ENCODE measurements at places on chromosomes 1 and 21. TPM values are rescaled to one million over a fixed set of nuclear protein-coding genes. Genes with fewer than 3 reads are reported as not detected.

- no peak overlapping the region for H3K4me3 ChIP-seq
- H3K4me1 ChIP-seq = peaks cover 79% of the 10 kb centered on the region
- no peaks in the 10 kb centered on the region for H3K36me3 ChIP-seq
- H3K27me3 ChIP-seq = no peaks in the 10 kb centered on the region
- H3K27ac ChIP-seq = no peak overlapping the region
These were observed 21.8 kb downstream of the EYA3 start for GRCh38 chr1:28066393-28067154.

Gene ERICH3
- total RNA-seq = 0.39 TPM

Gene RPTN
- not detected for total RNA-seq

- no peaks in the 10 kb centered on the region for H3K27me3 ChIP-seq
- no peak overlapping the region for H3K4me3 ChIP-seq
- no peak for DNase-seq
- peaks cover 24% of the 10 kb centered on the region for H3K4me1 ChIP-seq
These were observed 6.9 kb downstream of the C1orf162 start for GRCh38 chr1:111480674-111481073.

DNA sequence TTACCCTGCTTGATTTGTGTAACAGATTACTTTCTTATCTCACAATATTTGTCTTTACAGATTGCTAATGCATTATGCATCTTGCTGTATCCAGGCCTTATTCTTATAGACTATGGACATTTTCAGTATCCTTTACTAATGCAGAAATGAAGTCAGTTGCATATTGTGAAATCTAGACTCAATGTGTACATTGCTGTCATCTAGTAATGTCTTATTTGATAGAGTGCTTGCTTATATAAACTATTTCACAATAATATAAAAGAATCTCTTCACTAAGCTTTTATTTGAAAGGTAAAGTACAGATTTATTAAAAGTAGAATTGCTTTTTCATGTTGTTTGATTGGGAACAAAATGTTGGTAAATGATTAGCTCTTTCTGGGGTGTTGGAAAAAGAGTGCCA is 39.6 kb downstream of the ALG6 start:
- H3K27ac ChIP-seq = no peak overlapping the region
- no peaks in the 10 kb centered on the region for H3K27me3 ChIP-seq
- H3K4me1 ChIP-seq = no peaks in the 10 kb centered on the region
- DNase-seq = no peak
- no peak overlapping the region for H3K4me3 ChIP-seq

DNA sequence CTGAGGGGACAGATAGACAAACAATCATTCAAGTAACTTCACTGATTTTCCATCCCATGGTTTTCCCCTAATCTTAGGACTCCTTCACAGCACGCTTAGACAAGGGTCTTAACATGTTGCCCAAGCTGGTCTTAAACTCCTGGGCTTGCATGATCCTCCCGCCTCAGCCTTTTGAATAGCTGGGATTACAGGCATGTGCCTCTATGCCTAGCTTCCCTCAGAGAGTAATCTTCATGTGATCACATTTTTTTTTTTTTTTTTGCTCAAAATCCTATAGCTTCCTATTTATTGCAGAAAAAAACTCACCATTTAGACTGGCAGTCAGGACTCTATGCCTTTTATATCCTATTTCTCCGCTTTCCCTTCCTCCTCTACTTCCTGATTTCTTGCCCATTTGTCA is 90.4 kb upstream of the DPH5 start:
- H3K4me3 ChIP-seq = no peak overlapping the region
- peaks cover 13% of the 10 kb centered on the region for H3K4me1 ChIP-seq
- no peak overlapping the region for H3K27ac ChIP-seq

- no peaks in the 10 kb centered on the region for H3K27me3 ChIP-seq
- H3K27ac ChIP-seq = no peak overlapping the region
- H3K4me1 ChIP-seq = peaks cover 1% of the 10 kb centered on the region
- no peak overlapping the region for H3K4me3 ChIP-seq
- DNase-seq = no peak
These were observed 15.0 kb upstream of the SARS1 start for GRCh38 chr1:109198745-109199144.

- no peak for DNase-seq
- H3K27ac ChIP-seq = no peak overlapping the region
- H3K36me3 ChIP-seq = no peaks in the 10 kb centered on the region
- H3K4me3 ChIP-seq = no peak overlapping the region
- no peaks in the 10 kb centered on the region for H3K4me1 ChIP-seq
- no peaks in the 10 kb centered on the region for H3K27me3 ChIP-seq
These were observed 277.5 kb downstream of the CTH start for GRCh38 chr1:70688580-70688979.

DNA sequence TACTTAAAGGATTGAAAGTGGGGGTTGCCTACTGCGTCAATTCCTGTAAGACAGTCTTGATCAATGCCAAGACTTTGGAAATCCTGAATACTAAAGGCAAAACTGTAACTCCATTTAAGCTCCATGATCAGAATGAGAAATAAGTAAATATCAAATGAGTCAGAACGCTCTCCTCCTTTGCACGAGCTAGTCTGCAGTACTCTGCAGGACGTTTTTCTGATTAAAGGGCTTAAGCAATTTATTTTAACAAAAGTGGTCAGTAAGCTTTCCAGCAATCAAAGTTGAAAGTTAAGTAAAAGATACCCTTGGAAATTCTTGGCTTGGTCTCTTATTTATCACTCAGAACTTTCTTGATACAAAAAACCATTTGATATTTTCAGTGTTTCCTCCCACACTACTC is 35.7 kb upstream of the ARHGAP29 start:
- DNase-seq = no peak
- no peaks in the 10 kb centered on the region for H3K4me1 ChIP-seq
- H3K27ac ChIP-seq = no peak overlapping the region
- H3K27me3 ChIP-seq = peaks cover 13% of the 10 kb centered on the region
- no peaks in the 10 kb centered on the region for H3K36me3 ChIP-seq

Gene C1orf210
- total RNA-seq = not detected

DNA sequence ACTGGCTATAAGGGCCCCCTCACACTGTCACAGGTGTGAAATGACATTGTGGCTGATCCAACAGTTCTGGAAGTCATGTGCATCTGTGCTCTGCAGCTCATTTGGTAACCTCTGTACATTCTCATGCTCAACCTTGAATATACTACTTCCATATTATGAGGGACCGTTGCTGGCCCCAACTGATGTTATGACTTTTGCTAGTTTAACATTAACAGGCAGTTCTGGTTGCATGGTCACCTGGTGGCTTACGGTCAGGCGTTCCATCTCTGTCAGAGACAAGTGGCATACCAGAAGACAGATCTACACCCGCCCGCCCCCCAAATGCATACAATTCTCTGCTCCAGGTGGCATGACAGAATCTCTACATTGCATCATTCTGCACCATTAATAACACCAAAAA is 6.0 kb upstream of the DIP2A start:
- H3K4me1 ChIP-seq = peaks cover 28% of the 10 kb centered on the region
- no peak overlapping the region for H3K4me3 ChIP-seq
- H3K36me3 ChIP-seq = no peaks in the 10 kb centered on the region
- H3K27ac ChIP-seq = no peak overlapping the region

- DNase-seq = no peak
- H3K4me3 ChIP-seq = no peak overlapping the region
- H3K27ac ChIP-seq = no peak overlapping the region
- no peaks in the 10 kb centered on the region for H3K36me3 ChIP-seq
These were observed 31.9 kb upstream of the SGIP1 start for GRCh38 chr1:66502086-66502485.

Gene OPRD1
- total RNA-seq = not detected

DNA sequence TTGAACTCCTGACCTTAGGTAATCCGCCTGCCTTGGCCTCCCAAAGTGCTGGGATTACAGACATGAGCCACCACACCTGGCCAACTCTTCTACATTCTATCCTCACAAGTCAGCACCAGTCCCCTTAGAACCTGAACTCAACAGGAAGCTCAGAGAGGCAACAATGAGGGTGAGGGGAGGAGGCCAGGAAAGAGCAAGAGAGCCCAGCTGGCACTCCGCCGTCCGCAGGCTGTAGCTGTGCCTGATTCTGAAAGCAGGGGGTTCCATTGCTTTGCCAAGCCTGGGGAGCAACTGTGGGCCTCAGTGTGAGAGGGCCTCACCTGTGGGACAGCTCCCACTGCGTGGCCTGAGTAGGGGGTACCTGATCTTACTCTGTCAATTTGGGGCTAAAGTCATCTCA is 18.7 kb downstream of the STK40 start:
- no peaks in the 10 kb centered on the region for H3K27me3 ChIP-seq
- peak overlapping the region; percentile 84 for H3K27ac ChIP-seq
- H3K4me1 ChIP-seq = peaks cover 83% of the 10 kb centered on the region
- peaks cover 13% of the 10 kb centered on the region for H3K36me3 ChIP-seq
- H3K4me3 ChIP-seq = no peak overlapping the region

- H3K36me3 ChIP-seq = no peaks in the 10 kb centered on the region
- no peaks in the 10 kb centered on the region for H3K27me3 ChIP-seq
- no peaks in the 10 kb centered on the region for H3K4me1 ChIP-seq
- no peak overlapping the region for H3K4me3 ChIP-seq
- H3K27ac ChIP-seq = no peak overlapping the region
These were observed 45.4 kb downstream of the CD58 start for GRCh38 chr1:116525440-116525839.

Gene JUN
- total RNA-seq = 60.3 TPM

All from spleen (tissue), 13 donors.